ENCODE measurements at places on chromosomes 1 and 21.
A peak's percentile ranks its signal among the peaks of the same experiment; 100 is the strongest.

DNA sequence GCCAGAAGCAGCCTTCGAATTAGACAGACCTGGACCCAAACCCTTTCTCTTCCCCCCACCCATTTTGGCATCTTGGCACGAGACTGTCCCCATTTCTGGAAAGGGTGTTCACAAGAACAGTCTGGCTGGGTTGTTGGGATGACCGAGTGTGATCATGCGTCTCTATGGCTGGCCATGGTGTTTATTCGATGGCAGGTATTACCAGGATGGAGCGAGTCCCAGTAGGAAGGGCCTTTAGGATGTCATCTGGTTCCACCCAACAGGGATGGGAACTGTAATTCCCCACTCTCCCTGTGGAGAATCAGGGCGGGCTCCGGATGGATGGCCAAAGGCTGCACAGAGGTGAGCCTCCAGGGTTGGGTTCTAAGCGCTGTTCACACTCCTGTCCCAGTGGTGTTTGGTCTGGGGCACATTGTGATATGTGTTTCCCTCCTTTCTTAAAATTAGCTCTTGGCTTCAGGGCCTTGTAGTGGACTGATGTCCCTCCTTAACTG lies 33.4 kb upstream of the ATP5PO start:
- DNase-seq: no peak

DNA sequence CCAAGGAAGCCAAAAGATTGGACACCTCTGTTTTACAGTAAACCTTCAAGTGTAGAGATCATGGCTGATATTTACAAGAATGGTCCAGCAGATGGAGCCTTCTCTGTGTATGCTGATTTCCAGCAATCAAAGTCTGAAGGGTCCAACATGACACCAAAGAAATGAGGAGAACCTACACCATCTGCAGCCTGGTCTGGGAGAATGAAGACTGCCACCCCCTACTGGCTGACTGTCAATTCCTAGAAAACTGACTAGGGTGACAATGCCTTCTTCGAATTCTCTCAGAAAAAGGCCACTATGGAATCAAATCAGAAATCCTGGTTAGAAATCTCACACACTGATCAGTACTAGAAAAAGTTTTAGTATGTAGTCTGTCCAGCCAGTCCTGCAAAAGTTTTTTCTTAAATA lies 83.3 kb downstream of the CDC42BPA start:
- peak; percentile 45 for DNase-seq

GRCh38 chr1:17234405-17234804 lies 14.5 kb upstream of the PADI3 start:
- no peak for DNase-seq

- DNase-seq: peak; percentile 41
These were observed 54.9 kb downstream of the TM2D1 start for GRCh38 chr1:61670016-61670415.

- no peak for DNase-seq
These were observed 79.5 kb upstream of the PALMD start for GRCh38 chr1:99566290-99567021.

GRCh38 chr1:237478842-237479241 lies 411.9 kb downstream of the ZP4 start:
- DNase-seq: no peak

All from SK-N-SH (cell line).